ENCODE measurements at places on chromosomes 2 and 18. TPM values are rescaled to one million over a fixed set of nuclear protein-coding genes. Genes with fewer than 3 reads are reported as not detected.

Gene FBXO15
- total RNA-seq: 1.7 TPM

Gene FOXI3
- total RNA-seq: not detected

DNA sequence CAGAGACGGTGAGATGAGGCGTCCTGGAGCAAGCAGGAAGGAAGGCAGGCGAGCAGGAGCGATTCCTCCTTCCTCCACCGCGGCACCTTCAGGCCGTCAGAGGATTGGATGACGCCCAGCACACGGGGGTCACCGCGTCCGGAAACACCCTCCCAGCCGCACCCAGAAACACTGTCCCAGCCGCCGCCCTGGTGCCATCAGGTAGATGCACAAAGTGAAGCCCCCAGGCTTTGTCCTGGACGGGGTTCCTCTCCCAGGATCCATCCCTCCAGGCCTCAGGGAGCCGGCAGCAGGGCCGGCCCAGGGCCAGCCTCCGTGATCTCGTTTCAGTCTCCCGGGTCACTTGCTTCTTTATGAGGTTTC lies 31.5 kb downstream of the RTP5 start:
- DNase-seq: no peak

DNA sequence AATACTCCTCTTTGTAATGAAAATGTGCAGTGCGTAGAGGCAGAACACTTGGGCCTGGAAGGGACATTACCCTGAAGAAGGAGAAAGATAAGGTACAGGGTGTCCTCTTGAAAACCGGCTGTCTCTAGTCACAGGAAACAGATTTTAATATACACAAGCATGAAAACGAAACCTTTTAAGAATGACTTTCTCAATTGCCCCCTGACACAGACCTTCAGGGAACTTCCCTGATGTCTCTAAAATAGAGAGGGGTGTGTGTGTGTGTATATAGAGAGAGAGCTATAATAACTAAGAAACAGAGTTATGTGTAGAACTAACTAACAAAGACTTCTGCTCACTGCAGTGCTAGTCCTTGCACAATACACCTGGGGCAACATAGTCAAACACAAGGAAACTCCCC lies 780.0 kb downstream of the CNTNAP5 start:
- no peak for DNase-seq

- no peak for DNase-seq
These were observed 182.4 kb upstream of the MC4R start for GRCh38 chr18:60554967-60555366.

GRCh38 chr2:190978389-190979053 lies 35.5 kb downstream of the STAT1 start:
- peak; percentile 90 for DNase-seq
